Foreskin keratinocyte (primary cell): ENCODE measurements at places on chromosomes 7 and 10. TPM values are rescaled to one million over a fixed set of nuclear protein-coding genes. Genes with fewer than 3 reads are reported as not detected.

The LIPN gene
- not detected in 2 replicates for total RNA-seq

The CYP2E1 gene
- total RNA-seq: 0.18 and 0.27 TPM in 2 replicates

The LEP gene
- not detected in 2 replicates for total RNA-seq

The EPDR1 gene
- 0.11 TPM in 1 of 2 replicates, not detected in the other for total RNA-seq

The LBX1 gene
- total RNA-seq: not detected in 2 replicates

The CAV2 gene
- 253 and 280 TPM in 2 replicates for total RNA-seq

The CDH23 gene
- total RNA-seq: 0.04 TPM in 1 of 2 replicates, not detected in the other

The UNCX gene
- total RNA-seq: not detected in 2 replicates

The SPACDR gene
- total RNA-seq: 0.28 and 0.54 TPM in 2 replicates

The ENO4 gene
- 0.14 TPM in 1 of 2 replicates, not detected in the other for total RNA-seq

The HKDC1 gene
- 0.48 and 0.71 TPM in 2 replicates for total RNA-seq

GRCh38 chr10:43377424-43377883 lies 6.0 kb downstream of the FXYD4 start:
- peak; percentile 29 for DNase-seq

DNA sequence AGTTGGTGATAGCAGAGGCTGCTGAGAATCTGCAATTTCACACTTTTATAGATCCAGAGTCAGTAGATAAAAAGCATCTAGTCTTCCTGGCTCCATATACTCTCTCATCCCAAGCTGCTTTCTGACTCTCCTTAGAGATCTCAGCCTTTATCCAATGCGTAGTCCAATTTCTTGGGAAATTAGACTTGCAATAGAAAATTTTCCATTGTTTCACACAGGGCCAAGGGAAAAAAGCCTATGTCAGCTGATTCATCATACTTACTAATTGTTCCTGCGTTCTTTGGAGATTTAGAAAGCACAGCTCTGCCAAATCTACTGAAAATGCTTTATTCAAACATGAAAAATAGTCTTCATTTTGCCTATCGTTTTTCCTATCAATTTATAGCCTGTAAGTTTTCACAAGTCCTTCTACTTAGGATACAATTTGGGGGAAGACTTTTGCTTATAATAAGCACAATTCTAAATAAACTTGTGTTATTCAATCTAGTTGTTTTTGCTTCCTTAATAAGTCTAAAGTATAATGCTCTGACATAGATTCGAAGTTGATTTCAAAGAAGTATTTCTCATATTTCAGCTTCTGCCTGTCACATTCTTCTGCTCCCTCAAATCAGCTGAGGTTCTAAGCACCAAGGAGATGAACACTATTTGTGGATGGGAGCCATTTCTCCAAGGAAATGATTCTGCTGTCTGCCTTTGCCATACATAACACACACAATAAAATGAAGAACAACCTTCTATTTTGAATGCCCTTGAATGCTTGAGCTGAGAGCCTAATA lies 165.4 kb downstream of the ADAM12 start:
- no peak for DNase-seq

DNA sequence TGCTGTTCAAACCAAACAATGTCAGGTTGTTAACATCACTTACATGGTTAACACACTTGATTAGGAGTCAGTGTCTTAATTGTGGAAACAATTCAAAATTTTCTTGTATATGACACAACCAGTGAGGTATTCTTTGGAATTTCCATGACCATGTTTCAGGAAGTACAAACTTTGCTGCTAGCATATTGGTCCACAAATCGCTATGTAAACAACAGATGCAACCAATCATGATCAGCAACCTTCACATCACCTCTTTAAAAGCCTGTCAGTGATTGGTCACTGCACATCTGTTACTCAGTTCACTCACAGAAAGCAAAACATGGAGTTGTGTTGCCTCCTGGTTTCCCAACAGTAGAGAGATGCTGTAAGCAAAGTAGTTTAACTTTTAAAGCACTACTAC lies 108.9 kb upstream of the FAM3C start:
- DNase-seq: peak; percentile 42

- peak; percentile 58 for DNase-seq
These were observed 27.1 kb downstream of the OGDH start for GRCh38 chr7:44633254-44634186.

GRCh38 chr7:8189625-8190024 lies 72.3 kb downstream of the ICA1 start:
- no peak for DNase-seq

- DNase-seq: no peak
These were observed 216.6 kb downstream of the ZMYND11 start for GRCh38 chr10:351770-352334.

- DNase-seq: no peak
These were observed 125.7 kb downstream of the BICC1 start for GRCh38 chr10:58638388-58638787.

GRCh38 chr7:131149429-131149773 lies 178.3 kb upstream of the MKLN1 start:
- no peak for DNase-seq

- DNase-seq: no peak
These were observed 5.5 kb downstream of the USP6NL start for GRCh38 chr10:11605807-11606408.

DNA sequence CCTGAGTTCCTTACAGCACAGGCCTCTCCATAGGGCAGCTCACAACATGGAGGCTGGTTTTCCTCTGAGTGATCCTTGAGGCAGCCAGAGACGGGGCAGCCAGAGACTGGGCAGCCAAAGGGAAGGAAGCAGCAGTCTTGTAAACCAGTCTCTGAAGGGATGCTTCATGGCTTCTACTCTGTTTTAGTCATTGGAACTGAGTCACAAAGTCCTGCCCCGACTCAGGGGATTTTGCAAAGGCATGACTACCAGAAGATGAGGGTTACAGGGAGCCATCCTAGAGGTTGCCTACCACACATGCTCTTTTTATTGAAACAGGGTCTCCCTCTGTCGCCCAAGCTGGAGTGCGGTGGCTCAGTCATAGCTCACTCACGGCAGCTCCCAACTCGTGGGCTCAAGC lies 44.4 kb upstream of the COMMD3 start:
- no peak for DNase-seq

DNA sequence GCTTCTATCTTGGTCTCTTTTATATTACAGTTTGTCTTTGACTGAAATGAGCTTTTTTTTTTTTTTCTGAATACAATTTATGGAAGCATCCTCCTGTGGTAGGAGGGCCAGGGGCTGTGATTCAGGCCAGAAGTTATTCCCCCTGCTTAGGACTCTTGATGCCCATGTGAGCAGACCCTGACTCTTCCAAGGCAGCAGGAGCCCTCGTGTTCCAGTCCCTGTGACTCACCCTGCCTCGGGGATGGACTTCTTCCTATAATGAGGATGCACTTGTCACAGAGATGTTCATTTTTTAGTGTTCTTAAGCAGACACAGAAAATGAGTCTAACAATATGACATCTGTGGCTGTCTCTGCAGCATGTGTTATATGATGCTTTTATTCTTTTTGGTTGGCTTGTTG lies 1293.7 kb upstream of the AUTS2 start:
- no peak for DNase-seq

DNA sequence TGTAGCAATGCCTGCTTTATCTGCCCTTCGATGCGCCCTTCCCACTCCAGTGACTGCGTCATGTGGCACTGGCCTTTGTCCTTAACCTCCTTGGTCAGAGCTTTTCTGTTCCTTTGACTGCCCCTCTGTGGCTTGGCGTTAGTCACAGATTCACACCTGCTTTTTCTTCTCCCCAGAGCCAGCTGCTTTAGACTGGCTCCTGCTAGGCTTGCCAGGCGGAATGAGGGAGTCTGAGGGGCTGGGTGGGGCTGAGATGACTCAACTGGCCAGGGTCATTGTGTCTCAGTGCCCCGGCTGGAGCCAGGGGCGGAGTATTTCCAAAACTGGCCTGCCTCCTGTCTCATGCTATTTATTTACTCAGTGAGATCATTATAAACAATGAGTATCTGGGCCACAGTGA lies 194.1 kb downstream of the EMX2 start:
- no peak for DNase-seq

- DNase-seq: peak; percentile 77
These were observed 5.9 kb downstream of the CPA2 start for GRCh38 chr7:130272381-130273080.

- DNase-seq: no peak
These were observed 129.6 kb downstream of the SMURF1 start for GRCh38 chr7:99014113-99014985.

GRCh38 chr10:59713196-59713821 lies 3.7 kb upstream of the SLC16A9 start:
- no peak for DNase-seq

DNA sequence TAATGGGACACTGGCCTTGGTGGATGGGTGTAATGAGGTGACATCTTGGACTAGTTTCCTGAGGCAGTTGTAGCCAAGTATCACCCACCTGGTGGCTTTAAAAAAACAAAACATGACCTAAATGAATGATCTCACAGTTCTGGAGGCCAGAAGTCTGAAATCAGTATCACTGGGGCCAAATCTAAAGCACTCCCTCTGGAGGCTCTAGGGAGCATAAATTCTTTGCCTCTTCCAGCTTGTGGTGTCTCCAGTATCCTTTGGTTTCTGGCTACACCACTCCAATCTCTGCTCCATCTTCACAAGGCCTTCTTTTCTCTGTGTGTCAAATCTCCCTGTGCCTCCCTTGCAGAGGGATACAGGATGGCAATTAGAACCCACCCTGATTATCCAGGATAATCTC lies 342.9 kb downstream of the CALN1 start:
- no peak for DNase-seq

DNA sequence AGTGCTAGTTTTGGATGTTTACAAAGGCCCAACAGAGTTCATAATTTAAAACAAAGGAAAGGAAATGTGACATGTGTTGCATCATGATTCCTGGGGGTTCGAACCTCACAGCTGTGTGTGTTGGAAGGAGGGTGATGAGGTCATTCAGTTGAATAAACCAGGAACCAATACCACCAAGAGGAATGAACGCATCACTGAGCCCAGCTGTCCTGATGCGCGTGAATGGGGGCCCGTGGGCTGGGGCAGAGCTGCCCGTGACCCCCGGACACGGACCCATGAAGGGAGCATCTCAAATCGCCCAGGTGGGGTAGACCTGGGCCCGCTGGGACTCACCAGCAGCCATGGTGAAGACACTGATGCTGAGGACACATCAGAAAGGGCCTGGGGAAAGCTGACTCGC lies 33.0 kb downstream of the BRI3 start:
- DNase-seq: no peak

DNA sequence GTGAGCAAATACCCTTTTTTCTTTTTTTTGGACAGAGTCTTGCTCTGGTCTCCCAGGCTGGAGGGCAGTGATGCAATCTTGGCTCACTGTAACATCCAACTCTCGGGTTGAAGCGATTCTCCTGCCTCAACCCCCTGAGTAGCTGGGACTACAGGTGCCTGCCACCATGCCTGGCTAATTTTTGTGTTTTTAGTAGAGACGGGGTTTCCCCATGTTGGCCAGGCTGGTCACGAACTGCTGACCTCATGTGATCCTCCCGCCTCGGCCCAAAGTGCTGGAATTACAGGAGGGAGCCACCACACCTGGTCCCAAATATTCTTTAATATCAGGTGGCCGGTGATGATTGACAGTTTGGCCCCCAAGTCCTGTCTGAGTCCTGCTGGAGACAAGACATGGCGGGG lies 6.6 kb downstream of the LAT2 start:
- DNase-seq: no peak

GRCh38 chr10:122678266-122678665 lies 21.4 kb downstream of the C10orf120 start:
- DNase-seq: no peak

DNA sequence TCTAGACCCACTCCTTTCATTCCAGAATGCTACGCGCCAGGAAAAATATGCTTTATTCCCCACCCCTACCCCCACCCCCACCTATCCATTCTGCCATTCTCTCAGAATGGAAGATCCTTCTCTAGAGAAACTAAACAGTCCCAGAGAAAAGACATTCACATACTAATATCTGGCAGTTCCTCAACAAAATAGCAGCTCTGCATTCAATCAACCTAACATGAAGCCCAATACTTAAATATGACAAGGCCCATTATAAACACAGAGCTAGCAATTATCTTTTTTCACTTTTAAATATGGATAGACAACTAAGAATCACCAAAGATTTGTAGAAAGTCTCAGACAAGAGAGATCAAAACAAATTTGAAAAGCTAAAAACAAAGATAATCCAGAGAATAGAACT lies 16.4 kb downstream of the CACUL1 start:
- DNase-seq: no peak

DNA sequence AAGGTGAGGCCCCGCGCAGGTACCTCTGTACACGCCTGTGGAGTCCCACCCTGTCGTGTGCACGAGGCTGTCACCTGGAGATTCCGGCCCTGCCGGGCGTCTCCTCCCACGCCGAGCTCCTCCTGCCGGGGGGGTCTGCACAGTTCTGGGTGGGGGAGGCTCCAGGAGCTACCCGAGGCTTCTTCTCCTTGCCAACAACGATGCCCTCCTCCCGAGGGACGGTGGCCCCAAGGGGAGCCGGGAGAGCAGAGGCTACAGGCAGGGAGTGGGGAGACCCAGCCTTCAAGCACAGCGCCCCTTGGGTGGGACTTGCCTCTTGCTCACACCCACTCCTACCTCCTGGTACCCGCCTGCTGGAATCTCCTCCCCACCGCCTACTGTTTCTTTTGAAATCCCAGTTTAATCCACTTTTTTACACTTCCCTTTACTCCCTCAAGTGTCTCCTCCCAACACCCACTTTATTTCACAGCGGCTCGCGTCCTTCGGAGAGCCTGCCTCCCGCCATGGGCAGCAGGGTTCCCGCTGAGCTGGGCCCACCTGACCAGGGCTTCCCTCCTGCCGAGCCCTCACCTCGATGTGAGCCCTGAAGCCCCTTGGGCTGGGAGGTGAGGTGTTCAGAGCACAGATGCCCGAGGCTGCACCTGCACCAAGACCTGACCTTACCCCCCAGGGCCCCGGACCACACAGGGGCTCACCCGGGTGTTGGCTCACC lies 338.1 kb downstream of the DNAJB6 start:
- DNase-seq: no peak

- no peak for DNase-seq
These were observed 146.3 kb upstream of the EEPD1 start for GRCh38 chr7:36006636-36007229.

GRCh38 chr7:134546955-134547354 lies 2.0 kb upstream of the AKR1B15 start:
- DNase-seq: no peak
